ENCODE measurements at places on chromosomes 5 and 9.

DNA sequence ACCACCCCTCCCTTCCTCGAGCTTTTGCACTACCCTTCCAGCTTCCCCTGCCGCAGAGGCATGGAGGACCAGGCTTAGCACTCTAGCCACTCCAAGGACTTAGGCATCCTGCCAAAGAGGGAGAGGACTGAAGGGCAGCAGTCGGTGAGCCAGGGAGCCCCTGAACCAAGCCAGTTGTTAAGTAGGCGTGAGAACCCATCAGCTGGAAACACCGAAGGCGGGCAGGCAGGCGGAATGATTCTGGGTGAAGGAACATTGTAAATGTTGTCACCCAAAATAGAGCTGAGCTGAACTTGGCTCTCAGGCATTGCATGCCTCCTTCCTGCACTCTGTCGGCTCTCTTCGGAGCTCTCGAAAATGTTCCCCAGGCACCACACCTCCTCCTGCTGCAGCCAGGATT, 42.8 kb downstream of the NRG2 start:
- DNase-seq, result no peak

- DNase-seq, result no peak
Observed at GRCh38 chr5:148776780-148777179, 49.6 kb upstream of the ADRB2 start.

DNA sequence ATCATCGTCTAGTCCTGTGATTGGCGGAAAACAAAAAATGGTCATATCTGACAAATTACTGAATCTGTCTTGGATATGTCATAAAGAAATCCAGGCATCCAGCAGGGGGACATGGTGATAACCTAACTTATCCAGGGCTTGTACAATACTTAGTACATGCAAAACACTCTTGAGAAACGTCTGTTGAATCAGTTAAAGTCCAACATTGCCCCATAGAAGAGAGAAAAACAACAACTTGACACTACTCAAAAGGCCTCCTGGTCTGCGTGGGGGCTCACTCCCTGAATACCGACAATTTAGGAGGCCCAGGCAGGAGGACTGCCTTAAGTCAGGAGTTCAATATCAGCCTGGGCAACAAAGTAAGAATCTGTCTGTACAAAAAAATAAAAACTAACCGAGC, 217.5 kb downstream of the DCP2 start:
- DNase-seq, result no peak

DNA sequence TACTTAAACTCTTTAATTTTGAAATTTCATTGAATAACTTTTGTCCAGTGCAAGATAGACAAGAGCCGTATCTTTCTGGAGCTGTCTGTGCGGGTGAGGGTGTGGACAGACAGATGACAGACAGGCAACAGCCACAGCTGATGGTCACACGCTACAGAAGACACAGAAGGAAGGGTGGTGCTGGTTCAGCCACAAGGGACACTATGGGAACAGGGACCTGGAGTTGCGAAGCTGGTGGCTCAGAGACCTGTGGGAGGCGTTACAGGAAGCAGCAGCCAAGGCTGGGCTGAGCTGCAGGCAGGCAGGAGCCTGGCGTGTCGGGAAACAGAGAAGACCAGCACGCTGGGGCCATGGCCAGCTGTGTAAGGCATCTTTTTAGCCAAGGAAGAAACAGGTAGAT, 104.4 kb downstream of the WNK2 start:
- DNase-seq, result no peak

- DNase-seq, result no peak
Observed at GRCh38 chr5:175096469-175097165, 347.4 kb downstream of the DRD1 start.

GRCh38 chr9:85521371-85522197, 220.2 kb downstream of the AGTPBP1 start:
- DNase-seq, result no peak

DNA sequence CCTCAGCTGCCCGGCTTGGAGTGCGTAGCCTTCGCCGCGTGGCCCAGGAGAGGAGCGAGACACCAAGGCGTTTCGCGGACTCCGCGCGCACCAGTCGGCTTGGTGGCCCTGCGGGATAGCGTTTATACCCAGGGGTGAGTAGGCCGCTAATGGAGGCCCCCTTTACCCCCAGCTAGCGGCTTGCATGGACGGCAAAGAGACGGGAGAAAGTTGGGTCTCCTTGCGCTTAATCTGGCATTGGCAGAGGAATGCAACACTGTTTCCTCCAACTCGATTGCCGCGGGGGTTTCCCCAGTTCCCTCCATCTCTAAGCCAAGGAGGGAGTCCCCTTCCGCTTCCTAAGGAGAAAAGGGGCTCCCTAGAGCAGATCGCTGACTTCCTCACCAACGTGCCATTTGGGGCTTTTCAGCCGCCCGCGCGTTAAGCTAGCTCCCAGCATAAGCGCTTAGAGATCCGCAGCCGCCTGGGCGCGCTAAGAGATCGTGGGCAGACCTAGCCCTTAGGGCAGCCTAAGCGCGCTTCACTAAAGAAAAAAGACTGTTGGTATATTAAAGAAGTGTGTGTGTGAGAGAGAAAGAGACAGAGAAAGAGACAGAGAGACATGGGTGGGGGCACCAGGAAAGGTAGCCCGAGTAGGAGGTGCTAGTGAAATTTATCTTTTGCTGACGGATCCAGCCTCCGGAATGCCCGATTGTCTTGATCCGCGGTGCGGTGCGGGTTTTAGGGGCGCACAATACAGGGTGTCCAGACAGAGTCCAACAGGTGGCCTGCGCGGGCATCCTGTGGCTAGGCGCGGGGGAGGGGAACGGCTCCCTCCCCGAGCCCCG, 597.9 kb upstream of the SGCD start:
- no peak for DNase-seq

DNA sequence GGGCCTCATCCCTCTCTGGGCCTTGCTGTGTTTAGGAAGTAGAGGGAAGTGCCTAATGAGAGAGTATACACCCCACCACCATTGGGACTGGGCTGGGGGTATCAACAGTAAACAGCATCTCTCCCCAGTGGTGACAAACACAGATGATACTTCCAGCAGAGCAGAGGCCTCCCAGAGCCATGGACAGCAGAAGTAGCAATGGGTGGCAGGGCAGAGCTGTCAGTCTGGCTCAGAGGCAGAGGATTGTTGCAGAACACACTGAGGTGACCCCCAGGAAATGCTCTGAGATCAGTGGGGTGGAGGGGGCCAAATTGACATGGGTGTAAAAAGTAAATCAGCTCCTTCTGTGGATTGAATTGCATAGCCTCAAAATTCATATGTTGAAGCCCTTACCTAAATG, 12.1 kb upstream of the P4HA2 start:
- DNase-seq, result no peak

GRCh38 chr5:10323588-10324488, 16.1 kb upstream of the CMBL start:
- DNase-seq, result no peak

GRCh38 chr5:88732181-88732633, 150.8 kb downstream of the MEF2C start:
- DNase-seq, result no peak

GRCh38 chr9:127574072-127574993, 37.7 kb upstream of the STXBP1 start:
- no peak for DNase-seq

- DNase-seq, result no peak
Observed at GRCh38 chr5:145062280-145063062, 772.7 kb downstream of the PRELID2 start.

DNA sequence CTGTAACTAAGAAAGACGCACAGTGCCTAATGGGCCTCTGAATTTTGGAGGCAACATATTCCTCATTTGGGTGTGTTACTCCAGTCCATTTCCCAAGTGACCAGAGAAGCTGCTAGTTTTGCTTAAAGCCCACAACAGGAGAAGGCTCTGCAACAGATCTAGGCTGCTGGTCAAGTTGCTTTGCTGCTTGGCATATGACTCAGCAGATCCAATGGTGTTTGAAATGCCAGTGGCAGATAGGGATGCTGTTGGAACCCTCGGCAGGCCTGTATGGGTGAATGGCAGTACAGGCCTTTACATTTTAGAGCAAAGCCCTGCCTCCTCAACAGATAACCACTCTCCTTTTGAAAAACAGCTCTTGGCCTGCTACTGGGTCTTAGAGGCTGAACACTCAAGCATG, 36.2 kb upstream of the ROR2 start:
- no peak for DNase-seq

- DNase-seq, result no peak
Observed at GRCh38 chr5:143413958-143414669, 10.6 kb upstream of the NR3C1 start.

DNA sequence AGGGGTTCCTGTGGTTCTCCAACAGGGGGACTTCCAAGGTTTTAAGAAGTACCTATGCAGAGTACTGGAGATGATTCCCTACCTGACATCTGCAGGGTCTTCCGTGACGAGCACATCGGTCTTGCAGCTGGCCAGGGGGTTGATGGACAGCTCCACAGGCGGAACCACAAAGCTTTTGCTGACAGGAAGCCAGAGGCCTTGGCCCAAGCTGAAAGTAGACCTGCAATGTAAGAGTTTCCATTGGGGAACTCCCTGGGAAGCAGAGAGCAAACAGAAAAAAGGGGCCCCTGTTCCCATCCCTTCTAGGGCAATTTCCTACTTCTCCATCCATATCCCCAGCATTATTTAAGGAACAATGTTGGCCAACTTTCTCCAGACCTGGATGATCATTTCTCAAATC, 288.0 kb downstream of the TRIM32 start:
- no peak for DNase-seq

DNA sequence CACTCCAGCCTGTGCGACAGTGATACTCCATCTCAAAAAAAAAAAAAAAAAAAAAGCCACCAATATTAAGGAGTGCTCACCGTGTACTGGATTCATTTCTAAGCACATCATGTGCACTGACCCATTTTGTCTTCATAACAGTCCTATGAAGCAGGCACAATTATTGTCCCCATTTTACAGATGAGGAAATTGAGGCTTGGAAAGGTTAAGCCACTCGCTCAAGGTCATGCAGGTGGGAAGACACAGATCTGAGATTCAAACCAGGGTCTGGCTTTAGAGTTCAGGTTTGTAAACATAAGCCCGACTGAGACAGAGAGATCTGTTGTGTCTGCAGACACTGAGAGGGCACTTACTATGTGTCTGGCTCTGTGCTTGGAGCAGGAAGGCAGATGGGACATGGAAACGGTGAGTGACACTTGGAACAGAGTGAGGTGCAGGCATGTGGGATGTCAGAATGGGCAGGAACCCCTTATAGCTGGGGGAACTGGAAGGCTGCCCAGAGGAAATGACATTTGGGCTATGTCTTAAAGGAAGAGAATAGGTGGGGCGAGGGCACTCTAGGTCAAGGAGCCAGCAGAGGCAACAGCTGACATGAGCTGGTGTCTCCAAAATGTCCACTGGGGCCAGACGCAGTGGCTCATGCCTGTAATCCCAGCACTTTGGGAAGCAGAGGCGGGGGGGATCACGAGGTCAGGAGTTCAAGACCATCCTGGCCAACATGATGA, 69.9 kb downstream of the STK10 start:
- DNase-seq, result no peak

DNA sequence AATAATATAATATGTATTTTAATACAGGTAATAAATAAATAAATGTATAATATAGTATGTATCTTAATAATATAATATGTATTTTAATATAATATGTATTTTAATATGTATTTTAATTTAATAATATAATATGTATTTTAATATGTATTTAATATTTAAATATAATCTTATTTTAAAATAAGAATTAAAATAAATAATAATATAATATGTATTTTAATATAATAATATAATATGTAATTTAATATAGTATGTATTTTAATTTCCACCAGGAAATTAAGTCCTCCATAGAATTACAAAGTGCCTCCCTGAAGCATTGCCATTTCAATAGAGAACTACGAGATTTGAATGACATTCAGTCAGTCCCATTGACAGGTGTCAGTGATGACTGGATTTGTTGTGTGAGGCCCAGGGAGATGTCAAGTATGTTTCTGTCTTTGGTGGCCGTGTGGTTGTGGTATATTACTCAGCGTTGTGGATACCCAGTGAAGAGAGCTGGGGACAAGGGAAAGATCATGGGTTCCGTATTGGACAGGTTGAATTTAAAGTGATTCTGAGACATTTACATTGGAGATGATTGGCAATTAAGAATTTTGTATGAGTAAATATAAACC, 14.2 kb upstream of the C5orf46 start:
- no peak for DNase-seq

- no peak for DNase-seq
Observed at GRCh38 chr5:39079147-39079546, 4.9 kb upstream of the RICTOR start.

GRCh38 chr5:15215056-15215455, 284.9 kb upstream of the FBXL7 start:
- no peak for DNase-seq

DNA sequence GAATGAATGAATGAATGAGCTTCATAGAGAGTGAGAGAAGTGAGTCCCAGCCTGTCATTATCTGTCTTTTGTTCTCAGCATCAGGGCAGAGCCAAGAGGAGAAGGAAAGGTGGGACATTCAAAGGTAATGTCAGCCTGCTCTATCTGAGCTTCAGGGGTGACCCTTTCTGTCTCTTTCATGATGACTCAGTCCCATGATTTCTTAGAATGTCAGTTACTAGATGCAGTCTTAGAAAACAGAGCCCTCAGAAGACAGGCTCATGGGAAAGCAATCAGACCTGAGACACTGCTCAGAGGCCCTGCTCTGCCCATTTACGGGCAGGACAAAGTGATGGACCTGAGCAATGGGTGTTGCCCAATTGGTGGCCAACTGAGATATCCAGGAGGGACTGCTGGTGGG, 1.1 kb downstream of the SPATA31D1 start:
- DNase-seq, result no peak

DNA sequence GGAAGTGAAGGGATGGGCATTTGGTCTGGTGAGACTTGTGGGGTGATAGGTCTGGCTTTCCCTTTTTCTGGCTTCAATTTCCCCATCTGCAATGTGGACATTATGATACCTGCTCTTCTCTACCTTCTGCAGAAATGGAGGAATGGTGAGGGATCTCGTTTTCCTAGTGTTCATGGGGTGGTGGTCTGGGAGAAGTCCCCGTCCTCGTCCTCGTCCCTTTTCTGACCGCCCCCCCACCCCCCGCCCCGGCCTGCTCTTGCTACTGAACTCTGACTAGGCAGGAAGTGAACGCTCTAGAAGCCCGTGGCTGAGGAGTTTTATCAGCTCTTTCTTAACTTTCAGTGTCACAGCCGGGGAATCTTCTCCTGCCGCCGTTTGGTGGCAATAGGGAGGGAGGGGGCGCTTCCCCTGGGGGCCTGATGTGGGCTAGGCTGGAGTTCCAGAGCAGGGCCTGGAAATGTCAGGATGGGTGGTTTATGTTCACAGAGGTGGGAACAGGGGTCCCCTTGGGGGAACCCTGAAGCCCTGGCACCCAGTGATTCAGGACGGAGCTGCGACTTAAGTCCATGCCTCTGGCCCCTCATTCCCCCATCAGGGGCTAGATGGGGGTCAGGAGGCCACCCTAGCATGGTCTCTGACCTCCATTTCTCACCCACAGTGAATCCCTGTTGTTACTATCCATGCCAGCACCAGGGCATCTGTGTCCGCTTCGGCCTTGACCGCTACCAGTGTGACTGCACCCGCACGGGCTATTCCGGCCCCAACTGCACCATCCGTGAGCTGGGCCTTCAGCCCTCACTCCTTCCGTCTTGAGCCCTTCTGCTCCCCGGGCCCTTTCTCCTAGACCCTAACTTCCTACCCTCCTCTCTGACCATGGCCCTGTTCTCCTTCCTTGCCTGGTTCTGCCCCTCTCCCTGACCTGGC, 6.7 kb downstream of the PTGS1 start:
- no peak for DNase-seq

GRCh38 chr9:74036549-74037231, 460.4 kb upstream of the RORB start:
- DNase-seq, result no peak
